ENCODE measurements at places on chromosomes 6 and 20.
A peak's percentile ranks its signal among the peaks of the same experiment; 100 is the strongest.

DNA sequence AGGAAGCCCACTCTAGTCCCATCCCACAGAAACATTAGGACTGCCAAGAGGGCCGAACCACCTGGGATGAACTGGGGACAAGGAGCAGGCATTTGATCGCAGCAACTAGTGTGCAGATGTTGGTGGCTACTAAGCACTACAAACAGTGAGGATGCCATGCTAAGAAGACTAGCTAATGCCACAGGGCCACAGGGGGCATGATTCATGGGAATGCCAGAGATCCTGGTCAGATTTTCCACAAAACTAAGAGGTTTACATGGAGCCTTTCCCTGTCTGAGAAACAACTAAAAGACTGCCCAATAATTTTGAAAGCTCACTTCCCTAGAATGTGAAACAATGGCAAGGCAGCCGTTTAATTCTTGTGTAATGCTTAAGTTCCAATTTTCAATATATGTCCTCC, 375.9 kb upstream of the PTCHD4 start:
- peak; percentile 5 for DNase-seq

GRCh38 chr6:144298194-144298593, 13.1 kb downstream of the UTRN start:
- DNase-seq: no peak

GRCh38 chr6:135018941-135019340, 35.7 kb downstream of the HBS1L start:
- no peak for DNase-seq

GRCh38 chr6:166032366-166033200, 135.1 kb downstream of the TBXT start:
- peak; percentile 27 for DNase-seq

- DNase-seq: no peak
These were observed 231.7 kb upstream of the PRND start for GRCh38 chr20:4490045-4490444.

DNA sequence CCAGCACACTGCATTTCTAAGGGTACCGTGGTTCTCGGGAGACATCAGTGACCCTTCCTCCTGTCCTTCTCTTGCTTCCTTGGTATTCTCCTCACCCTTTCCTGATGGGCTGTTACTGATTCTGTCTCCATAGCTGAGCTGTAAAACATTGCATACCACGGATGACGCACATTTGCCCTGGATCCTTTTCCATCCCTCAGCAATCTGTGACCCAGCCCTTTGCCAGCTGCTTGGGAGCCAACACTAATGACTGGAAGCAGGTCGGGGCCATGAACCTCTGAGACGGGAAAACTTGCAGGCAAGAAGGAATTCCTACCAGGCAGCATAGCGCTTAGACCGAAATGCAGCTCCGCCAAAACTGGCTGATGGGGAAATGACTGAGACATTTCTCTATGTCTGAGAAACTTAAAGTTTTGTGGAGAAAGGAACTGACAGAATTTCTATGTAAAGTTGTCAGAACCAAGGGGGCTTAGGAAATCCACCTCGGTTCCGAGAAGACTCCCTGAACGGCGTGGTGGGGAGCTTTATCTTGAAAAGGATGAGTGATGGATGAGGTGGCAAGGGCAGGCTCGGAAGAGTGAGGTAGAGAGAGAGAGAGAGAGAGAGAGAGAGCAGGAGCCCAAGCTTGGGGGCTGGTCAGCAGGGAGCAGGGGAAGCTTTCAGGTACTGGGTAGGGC, 19.2 kb downstream of the TUBB2B start:
- peak; percentile 94 for DNase-seq

DNA sequence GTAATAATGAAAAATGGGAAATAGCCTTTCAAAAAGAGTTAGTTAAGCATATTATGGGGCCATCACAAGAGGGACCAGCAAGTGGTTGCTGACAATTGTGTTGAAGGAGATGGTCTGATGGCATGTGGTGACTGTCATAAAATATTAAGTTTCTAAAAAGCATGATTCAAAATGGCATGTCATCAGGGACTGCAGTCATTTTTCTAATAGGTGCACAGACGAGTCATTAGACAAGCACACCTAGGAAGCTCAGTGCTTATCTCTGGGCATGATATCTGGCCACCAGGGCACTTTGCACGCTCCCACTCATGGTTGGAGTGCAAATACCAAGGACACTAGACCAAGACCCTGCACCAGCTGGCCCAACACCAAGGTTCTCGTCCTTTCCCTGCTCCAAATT, 226.5 kb downstream of the ANKRD60 start:
- DNase-seq: no peak

DNA sequence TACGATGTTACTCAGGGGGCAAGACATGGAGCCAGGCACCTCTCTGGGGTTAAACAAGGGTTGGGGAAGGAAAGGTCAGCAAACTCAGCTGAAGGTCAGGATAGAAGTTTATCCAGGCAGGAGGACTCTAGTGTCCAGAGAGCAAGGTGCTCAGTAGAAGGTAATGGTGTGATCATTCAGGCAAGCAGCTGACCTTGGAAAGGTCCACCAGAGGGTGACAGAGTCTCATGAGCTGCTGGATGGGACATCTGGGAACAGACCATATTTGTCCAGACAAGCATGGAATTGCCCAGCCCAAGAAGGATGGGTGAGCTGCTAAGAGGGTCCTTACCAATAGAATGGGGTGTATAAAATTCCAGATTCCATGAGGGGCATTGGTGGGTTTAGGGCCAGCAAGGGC, 89.5 kb downstream of the MAP3K7 start:
- no peak for DNase-seq

DNA sequence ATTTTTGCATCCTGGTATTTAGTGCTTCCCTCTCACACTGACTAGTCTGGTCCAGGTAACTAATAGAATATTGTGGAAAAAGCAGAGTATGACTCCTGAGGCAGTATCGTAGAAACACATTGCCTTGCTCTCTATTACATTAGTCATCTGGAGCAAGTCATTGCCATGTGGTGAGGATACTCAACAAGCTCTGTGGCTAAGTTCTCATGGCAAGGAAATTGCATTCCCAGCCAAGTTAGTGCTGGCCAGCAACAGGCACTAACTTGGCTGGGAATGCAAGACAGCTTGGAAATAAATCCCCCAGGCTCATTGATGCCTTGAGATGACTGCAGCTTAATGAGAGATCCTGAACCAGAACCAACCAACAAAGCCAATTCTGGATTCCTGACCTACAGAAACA, 39.7 kb upstream of the HTR1B start:
- DNase-seq: no peak

DNA sequence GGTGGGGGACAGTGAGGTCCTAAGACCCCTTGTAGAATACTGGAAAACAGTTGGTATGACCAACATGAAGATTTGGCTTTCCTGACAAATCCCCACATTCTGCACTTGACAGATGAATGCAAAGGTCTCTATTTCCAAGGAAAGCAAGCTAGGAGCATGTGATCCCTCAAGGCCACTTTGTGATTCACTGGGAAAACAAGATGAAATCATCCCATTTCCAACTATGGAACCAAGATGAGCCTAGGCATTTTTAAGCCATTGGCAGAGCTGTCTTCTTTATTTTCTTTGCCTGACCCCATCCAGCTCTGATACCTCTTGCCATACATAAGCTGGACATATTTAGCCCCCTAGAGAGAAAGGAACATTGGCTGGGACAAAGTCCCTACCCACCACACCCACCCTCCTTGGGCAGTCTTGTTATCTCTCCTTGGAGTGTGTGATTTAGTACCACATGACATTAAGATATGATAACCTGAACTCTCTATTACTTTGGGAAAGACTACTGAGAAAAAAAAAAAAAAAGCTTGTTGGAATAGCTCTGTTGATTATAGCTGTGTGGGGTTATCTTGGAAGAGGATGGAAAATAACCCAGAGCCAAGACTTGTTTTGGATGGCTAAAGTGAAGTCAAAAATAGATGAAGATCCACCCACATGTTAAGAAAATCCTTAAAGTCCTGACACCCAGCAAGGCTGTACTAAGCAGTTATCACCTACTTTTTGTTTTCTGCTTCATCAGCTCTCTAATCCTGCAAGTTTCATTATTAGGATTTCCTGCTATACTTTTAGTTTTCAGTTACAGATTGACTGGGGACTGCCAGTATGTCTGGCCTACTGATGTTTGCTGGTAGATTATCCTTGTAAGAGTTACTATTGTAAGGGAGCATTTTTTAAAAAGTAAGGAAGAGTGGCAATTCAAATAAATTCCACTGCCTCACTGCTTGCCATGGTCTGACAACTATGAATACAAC, 90.1 kb upstream of the PREP start:
- DNase-seq: peak; percentile 40

DNA sequence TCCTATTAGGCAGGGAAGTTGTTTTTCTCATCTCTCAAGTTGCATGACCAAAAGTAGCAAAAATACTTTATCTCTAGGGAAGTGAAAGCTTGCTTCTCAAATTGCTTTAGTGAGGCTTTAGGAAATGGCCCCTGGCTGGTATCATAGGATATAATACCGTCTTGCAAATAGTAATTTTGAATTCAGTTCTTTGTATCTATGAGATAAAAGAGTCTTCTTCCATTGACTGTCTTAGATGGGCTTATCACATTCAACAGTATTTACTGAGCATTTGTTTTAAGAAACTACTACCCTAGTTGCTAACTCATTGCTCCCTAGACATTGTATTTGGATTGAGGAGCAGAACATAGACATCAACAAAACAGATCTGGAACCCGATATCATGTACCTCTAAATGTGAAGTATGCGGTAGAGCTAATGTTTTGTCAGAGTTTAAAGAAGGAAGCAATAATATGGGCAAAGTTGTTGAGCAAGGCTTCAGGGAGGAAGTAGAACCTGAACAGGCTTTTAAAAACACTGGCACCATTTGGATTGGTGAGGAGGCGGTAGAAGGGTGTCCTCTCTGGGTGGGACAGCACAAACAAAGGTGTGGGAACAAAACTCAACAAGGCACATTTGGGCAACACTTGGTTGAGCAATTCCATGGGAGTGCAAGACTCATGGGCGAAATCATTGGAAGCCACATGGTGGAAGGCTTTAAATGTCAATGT, 101.5 kb downstream of the SGK1 start:
- no peak for DNase-seq

DNA sequence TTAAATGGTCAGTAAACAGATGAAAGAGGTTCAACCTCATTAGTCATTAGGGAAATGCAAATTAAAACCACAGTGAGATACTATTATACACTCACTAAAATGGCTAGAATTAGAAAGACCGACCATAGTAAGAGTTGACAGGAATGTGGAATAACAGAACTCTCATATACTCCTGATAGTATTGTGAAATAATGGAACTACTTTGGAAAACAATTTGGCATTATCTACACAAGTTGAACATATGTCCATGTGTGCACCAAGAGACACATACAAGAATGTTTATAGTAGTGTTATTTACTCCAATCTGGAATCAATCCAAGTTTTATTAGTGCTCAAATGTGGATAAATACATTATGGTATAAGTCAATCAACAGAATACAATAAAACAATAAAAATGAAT, 59.6 kb downstream of the AK9 start:
- no peak for DNase-seq

GRCh38 chr20:50330504-50331313, 140.1 kb downstream of the CEBPB start:
- peak; percentile 67 for DNase-seq

GRCh38 chr20:33893314-33893713, 82.2 kb downstream of the CHMP4B start:
- DNase-seq: peak; percentile 25

DNA sequence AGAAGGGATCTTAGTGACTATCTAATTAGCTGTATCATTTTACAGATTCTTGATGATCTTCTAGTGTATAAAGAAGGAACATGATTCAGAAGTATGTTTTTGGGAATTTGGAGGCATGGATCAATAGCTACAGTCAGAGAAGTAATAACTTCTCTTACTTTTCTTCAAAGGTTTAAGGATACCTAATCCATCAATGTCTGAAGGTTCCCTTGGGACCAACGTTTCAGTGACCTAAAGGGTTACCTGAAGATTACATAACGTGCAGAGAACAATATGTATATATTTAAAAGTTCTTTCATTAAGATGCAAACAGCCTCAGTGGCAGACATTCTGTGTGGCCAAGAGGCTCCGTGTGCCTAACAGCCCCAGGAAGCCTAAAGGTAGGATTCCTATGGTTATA, 3.2 kb downstream of the HDAC2 start:
- DNase-seq: no peak
